ENCODE measurements at places on chromosomes 3 and 15. TPM values are rescaled to one million over a fixed set of nuclear protein-coding genes. Genes with fewer than 3 reads are reported as not detected.

The BNC1 gene
- total RNA-seq: not detected

GRCh38 chr15:95536638-95537037 is 793.9 kb upstream of the NR2F2 start:
- DNase-seq: no peak

GRCh38 chr15:52649686-52650085 is 29.5 kb downstream of the ATOSA start:
- no peak for DNase-seq

The UBR1 gene
- 23.9 TPM for total RNA-seq

- no peak for DNase-seq
These were observed 2.4 kb downstream of the ARHGEF3 start for GRCh38 chr3:56799251-56799882.

DNA sequence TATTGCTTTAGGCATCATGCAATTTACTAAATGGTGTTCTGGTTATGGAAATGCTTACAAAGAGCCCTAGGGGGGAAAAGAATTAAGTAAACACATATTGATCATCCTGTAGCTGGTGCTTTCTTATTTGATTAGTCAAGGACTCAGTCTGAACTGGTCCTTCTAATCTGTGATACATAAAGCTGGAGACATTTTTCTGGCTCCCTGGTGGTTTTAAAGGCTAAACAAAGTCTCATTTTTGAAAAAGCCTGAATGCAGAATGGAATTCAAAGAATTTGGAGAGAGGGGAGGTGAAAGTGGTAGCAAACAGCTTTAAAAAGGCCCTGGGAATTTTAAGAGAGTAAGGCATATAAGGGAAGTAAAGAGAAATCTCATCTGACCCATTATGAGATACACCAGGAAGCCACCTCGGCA is 149.7 kb downstream of the RBMS3 start:
- no peak for DNase-seq

DNA sequence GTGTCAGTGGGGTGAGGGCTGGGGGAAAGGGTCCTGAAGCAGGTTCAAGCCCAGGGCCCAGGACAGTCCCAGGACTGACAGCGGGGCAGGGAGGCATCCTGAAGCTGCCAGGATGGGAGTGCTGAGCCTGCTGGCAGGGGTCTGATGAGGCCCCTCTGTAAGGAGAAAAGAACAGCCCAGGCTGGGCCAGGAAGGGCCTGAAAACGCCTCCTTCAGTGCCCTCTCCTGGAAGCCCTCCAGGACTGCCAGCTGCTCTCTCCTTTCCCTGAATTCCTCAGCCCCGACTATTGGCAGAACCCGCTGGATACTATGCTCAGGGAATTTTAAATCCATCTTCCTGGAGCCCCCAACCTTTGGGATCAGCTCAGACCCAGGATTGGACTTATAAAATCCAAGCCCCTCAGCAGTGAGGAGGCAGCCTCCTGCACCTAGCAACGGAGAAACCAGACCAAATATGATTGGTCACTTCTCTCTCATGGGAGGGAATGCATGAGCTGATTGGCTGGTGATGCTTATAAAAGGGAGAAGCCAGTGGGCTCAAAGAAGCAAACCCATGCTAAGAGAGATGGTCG is 203.5 kb upstream of the LINGO1 start:
- DNase-seq: no peak

The MCF2L2 gene
- 0.75 TPM for total RNA-seq

GRCh38 chr15:69302929-69303328 is 4.2 kb downstream of the PAQR5 start:
- DNase-seq: no peak

The COL7A1 gene
- total RNA-seq: 4.5 TPM

DNA sequence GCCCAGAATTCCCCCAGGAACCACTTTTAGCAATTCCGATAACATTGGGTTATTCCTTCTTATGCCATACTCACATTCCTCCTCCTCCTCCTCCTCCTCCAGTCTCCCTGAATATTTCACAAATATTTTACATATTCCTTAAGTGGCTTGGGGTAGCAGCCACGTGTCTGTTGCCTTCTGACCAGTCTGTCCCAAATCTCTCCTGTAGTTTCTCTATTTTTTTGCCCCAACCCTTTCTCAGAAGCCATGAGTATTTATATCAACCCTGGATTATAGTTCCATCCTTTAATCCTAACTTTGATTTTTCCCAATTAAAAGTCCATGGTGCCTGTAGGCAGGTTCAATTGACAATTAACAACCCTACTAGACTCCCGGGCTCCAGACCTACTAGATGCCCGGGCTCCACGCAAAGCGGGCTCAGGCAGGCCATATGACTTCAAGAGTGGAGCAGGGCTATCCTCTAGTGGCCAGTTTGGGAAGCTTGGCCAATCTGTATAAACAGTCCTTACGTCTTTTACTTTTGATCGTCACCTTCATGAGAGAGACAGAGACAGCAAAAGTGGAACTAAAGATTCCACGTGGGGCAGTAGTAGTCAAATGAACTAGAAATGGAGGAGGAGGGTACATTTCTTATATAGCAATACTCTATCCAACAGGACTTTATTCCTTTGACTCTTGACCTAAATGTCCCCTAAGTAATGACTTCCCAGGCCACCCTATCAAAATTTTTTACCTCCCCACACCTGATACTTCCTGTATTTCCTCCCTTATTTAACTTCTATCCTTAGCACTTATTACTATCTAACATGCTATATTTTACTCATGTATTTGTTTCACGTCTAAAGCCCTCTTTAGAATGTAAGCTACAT is 69.7 kb downstream of the USF3 start:
- DNase-seq: no peak

DNA sequence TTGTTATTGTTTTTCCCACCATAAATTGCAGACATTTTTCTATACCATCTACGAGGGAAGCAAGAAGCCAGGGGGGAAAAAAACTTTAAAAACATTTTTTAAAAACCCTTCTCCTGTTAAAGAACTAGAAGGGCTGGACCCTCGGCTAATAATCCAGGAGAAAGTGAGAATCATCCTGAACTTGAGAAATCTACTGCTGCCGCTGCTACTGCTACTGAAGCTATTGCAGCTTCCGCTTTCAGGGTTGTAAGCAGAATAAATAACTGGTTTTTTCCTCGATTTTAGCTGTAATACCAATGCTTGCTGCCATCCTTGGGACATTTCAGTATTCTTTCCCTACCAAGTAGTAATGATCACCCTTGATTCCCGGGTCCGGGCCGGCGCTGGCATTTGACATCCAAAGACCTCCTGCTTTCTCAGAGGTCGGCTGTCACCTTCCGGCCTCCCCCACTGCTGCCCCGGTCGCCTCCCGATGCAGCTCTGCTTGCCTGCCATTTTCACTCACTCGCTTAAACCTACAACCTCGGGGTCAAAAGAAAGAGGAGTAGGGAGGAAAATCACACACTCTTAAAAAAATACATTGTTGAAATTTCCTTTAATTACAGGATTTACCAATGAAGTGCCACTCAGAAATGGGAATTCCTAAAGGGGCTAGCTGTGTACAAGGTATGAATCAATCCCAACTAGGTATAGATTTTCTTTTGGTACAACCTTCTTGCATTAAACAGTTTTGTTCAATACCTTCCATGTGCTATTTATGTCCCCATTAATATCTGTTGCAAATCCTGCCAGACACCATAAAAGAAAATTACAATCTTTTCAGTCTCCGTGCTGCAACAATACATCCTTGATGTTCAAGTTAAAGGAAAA is 674 bp upstream of the MECOM start:
- DNase-seq: no peak

The CHSY1 gene
- total RNA-seq: 11.7 TPM

GRCh38 chr3:169026543-169027182 is 636.8 kb downstream of the MECOM start:
- no peak for DNase-seq

Measured in left colon (tissue), 2 donors.